ENCODE measurements at places on chromosomes 5 and 9.
A peak's percentile ranks its signal among the peaks of the same experiment; 100 is the strongest.

DNA sequence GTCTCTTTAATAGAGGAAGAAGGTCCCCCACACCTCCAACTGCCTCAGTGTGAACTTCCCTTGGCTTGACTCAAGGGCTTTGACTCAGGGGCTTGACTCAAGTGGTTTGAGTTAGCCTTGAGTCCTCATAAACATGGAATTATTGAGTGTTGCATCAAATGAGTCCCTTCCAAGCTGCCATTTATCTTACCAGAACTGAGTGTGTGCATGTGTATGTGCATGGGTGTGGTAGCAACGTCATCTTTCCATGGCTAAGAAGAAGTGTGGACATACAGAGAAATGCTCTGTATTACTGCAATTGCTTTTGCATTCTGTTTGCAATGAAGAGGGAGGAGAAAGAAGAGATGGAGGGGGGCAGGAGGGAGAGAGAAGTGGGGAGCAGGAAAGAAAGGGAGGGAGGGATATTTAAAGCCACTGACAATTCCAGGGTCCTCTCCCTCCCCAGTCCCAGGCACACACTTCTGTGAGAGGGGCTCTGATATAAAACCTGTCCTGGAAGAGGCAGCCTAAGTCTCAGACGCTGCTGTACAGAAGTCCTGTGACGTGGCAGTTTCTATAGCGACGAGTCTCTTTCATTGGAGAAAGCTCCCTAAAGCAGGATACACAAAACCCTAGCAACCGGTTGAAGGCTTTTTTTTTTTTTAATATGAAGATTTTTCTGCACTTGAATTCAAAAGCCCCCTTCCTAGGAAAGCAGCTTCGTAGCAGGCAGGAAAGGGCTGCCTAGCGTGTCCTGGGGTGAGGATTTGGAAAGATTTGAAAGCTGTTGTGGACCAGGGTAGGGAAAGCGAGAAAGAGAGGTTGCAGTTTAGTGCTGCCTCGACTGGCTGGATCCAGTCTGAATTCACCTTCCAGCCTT is 93.3 kb upstream of the MAP1B start:
- no peak for DNase-seq

DNA sequence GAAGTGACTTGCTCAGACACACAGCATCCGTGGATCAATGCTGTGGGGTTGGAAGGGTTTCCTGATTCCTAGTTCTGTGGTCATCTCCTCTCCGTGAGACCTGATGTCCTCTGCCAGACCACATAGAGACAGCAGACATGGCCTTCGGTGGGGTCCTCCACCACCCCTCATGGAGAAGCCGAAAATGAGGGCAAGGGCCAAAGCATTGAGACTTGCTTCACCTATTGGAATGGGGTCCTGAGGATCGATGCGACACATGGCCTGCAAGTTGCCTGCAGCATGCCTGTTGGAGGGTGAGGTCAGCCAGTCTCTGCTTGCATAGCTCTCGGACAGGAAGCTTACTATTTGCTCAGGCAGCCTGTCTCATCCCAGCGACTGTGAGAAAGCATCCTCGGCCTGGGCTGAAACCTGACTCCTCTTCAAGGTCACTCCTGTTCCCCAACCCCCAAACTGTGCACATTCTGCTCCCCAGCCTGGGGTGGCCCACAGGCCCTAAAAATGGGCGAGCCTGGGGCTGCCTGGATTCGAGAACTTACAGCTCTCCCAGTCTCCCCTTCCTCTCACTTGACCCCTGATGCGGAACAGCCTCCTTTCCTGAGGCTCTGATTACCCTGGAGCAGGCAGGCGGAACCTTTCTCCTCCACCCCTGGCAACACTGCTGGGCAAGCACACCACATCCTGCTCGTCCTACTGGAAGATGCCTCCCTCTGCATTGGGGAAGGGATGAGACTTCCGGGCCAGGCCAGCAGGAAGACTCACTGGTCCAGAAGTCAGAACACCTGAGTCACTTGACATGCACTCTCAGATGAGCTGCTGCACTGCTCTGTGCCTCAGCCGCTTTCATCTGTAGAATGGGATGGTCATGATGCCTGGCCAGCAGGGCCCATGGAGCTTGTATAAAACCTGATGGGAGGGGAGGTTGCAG is 186.9 kb downstream of the RGS3 start:
- DNase-seq, result peak; percentile 65

DNA sequence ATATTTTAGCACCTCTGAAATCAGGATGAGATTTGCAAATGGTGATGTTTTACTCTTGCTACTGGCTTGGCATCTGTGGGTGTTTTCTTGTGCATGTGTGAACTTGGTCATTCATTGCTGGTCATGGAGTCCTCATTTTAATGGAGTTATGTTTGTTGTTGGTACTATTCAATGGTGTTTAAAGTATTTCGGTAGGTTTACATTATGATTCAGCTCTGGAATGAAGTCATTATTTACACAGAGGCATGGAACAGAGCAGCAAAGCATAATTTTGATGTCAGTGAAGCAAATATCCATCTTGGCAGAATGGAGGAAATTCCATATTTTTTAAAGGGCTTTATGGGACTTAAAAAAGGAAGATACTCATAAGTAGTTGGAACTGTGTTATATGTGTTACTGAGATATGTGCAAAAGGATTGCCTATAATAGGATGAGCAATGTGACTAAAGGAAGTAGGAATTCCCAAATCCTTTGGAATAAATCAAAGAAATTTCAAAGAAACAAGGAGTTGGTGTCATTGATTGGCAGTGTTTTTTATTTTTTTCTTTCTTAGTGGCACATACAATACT is 147.4 kb downstream of the ACTBL2 start:
- peak; percentile 82 for DNase-seq

DNA sequence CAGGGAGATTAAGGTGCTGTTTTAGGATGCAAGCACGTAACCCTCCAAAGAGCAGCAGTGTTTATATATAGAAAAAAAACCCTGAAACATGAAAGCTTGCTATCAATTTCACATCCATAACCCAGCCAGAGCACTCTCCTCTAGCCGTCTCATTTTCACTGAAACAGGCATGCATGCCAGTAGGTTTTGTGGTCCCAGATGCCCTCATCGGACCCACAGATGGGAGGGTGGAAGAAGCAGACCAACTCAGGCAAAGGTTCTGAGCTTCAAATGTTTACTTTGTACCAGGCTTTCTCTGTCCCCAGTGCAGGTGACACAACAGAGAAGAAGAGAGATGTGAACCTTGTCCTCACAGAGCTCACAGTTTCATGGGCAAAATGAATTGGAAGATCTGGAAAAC is 127.4 kb upstream of the ATP10B start:
- no peak for DNase-seq

- peak; percentile 4 for DNase-seq
These were observed 559.6 kb upstream of the ACO1 start for GRCh38 chr9:31824860-31825259.

All from epithelial cell of esophagus (primary cell).